ENCODE measurements at places on chromosomes 2 and 18.

DNA sequence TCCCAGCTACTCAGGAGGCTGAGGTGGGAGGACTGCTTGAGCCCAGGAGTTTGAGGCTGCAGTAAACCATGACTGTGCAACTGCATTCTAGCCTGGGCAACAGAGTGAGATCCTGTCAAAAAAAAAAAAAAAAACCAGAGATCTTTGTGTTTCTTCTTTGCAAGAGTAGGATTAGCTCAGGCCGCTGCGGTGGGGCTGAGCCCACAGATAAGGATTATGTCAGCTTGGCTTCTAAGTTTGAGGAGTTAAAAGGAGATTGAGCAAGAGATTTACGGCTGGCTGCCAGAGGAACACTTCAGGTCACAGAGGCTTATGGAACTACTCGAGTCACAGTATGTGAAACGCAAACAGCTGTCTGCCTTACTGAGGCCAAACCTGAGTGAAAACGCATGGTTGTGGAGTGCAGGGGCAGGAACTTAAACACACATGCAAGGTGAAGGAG is 146.7 kb upstream of the L3MBTL4 start:
- DNase-seq, result peak; percentile 77

GRCh38 chr2:105361102-105361889 is 24.0 kb downstream of the C2orf49 start:
- DNase-seq, result no peak

GRCh38 chr18:76394780-76395476 is 100.1 kb downstream of the ZNF516 start:
- no peak for DNase-seq

DNA sequence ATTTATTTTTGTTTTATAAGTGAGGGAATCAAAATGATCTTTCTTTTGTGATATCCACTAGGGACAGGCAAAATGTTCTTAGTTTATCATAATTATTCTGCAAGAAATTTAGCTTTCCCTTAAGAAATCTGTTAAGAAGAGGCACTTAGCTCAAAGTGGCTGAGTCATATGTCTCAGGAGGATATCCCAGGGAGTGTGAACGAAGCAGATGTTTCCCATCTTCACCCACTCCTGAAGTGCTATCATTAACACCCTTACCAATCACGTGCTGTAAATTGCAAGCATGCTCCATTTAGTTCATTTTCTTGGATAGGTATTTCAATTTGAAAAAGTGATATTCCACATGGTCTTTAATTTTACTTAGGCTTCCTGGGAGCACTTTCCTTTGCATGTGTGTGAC is 774.3 kb upstream of the TMEFF2 start:
- DNase-seq, result no peak

- DNase-seq, result no peak
Measured at GRCh38 chr2:4181062-4181461, 477.7 kb downstream of the DCDC2C start.
